Stimulated activated CD4-positive, alpha-beta T cell treated with anti-CD3 and anti-CD28 coated beads, Interleukin-1b, Interleukin-23, amount 100 ng/mL, for 1 hour (primary cell): ENCODE measurements at places on chromosomes 4 and X.

DNA sequence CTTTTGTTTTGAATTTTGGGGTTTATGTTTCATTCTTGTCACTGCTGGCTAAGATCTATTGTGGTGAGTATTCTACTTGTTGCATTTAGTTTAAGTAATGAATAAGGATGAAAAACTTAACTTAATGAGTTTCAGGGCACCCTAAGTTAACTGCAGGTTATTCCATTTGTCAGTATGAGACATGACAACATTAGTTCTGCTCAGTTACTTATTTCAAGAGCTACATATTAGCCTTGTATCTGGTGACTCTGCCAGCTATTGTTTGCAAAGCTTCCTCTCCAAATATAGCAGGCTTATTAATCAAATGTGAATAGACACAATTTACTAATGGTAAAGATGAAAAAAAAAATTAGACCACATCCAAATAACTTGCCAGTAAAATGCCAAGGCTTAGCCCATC lies 567.1 kb downstream of the IL15 start:
- DNase-seq = no peak

GRCh38 chr4:8131210-8131609 lies 27.4 kb downstream of the ABLIM2 start:
- no peak for DNase-seq

DNA sequence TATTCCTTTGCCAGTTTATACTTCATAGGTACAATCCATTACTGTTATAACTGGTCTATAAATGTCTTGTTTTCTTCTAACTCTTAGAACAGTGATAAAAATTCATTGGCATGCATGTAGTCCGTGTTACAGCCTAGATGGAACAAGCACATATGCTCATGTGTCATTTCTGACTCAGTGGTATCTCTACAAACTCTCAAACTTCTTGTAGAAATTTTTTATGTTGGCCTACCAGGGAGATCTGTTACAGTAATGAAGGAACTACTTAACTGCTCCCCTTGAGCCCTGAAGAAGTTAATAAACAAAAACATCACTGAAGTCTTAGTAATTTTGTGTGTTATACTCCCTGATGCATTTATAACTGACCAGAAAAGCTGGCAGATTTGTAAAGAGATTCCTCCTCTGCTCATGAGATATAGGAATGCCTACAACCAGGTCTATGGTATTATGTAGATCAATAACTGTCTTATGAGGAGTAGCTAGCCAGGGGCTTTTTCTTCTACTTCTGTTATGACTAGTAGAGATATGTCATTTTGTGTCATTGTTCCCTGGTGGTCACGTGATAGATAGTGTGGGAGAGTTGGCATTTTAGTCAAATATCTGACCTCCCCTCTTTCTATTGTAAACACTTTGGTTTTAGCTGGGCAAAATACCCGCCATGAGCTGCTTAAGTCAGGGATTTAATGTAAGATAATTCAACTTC lies 53.7 kb upstream of the FAAH2 start:
- no peak for DNase-seq

DNA sequence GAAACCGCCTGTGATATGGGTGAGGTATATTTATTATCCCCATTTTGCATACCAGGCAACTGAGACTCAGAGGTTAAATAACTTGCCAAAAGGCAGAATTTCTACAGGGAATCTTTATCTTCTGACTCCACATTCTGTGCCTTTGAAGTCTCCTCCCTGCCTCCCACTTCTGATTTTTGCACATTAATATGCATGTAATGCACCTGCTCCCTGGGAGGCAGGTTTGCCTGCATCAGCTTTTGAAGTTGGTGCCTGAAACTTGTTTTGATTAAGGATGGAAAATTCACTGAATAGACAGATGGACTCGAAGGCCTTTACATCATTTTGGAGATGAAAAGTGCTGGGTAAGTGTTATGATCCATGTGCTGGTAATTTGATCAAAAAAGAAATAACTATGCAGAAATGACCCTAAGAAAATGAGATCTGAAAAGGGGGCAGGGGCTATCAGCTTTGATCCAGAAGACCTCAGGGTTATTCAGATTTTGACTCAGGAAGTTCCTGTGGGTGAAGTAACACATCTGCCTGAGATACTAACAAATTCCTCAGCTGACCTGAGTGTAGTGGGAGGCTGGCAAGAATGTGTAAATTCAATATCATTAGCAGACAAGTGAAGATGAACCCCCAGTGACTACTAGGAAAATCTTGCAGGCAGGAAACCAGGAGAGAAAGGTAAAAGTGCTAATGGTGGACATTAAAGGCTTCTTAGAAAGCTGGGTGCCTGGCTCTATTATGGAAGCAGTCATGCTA lies 167.5 kb upstream of the BOD1L1 start:
- DNase-seq = no peak

DNA sequence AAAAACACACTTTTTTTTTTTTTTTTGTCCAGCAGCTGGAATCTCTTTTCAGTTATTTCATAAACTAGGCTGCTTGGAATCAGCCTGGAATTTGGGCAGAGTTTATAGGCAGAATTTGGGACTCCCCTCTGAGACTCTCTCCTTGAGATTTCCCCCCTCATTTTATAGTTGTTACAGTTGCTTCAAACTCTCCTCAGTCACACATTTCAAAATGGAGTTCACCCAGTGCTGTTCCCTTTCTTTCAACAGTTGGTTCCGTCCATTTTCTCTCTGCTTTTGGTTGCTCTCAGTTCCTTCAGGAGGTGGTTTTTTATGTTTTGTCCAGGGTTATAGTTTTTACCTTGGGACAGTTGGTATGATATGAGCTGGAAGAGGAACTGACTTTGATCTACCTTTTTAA lies 27.5 kb downstream of the NSD2 start:
- no peak for DNase-seq

DNA sequence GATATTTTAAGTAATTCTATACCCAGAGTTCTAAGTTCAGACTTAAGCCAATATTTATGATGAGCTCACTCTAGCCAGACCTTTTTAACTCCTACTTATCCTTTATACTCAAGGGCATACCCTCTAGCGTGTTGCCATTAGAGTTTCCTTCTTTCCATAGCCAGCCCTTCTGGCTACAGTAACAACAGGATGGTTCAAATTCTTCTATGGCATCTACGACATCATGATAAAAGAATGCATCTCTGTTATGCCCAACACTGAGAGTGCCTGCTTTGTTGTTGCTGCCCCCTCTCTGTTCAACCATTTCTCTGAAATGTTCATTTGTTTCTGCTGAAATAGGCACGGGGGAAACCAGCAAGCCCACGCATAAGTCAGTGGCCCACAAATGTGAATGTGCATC lies 104.5 kb downstream of the UBE2NL start:
- no peak for DNase-seq

GRCh38 chr4:8559011-8559410 lies 21.2 kb upstream of the GPR78 start:
- DNase-seq = no peak

DNA sequence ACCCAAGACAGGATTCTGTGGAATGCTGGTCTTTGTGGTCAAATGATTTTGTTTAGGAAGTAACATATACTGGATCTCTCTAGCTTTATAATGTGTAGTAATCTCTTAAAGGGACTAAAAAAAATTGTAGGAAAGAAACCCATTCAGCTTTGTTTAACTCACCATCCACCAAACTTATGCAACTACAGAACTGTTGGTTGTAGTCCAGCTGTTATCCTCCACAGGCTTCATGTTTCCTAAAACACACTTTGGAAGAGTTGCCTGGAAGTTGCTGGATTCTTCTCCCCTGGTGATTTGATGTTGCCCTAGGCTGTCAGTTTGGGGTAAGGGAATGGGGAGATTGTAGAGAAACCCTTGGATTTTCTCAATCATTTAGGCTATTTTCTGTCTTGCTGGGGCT lies 89.3 kb downstream of the RLIM start:
- no peak for DNase-seq

DNA sequence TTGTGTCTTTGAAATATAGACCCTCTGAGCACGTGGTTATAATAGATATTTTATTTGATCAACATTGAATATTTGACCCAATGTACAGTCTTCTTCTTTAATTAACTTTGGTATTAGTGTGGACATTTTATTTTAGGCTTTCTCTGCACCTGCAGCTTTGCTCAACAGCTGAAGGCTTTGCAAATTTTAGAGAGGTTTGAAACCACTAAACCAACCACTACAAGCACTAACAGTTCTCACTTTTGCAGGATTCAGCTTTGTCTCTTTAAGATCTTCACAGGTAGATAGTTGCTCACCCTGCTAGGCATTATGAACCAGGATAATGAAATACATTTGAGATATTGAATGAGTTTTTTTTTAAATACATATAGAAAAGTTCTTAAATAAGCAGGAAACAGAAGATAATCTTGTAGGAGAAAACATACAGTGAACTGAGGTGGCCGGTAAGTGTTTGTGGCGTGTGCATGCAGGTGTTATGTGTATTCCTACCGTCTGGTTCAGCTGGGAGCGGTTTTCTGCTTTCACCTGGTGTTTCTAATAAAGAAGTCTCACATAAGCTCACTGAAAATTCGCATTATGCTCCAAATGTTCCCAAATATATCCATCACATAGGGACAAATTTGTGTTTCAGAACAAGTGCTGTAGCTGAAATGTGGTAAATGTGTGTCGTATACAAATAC lies 1508.3 kb upstream of the TENM3 start:
- DNase-seq = no peak

- DNase-seq = no peak
Measured at GRCh38 chrX:11171956-11172355, 60.8 kb downstream of the HCCS start.

GRCh38 chr4:19592391-19592790 lies 659.3 kb upstream of the SLIT2 start:
- no peak for DNase-seq

DNA sequence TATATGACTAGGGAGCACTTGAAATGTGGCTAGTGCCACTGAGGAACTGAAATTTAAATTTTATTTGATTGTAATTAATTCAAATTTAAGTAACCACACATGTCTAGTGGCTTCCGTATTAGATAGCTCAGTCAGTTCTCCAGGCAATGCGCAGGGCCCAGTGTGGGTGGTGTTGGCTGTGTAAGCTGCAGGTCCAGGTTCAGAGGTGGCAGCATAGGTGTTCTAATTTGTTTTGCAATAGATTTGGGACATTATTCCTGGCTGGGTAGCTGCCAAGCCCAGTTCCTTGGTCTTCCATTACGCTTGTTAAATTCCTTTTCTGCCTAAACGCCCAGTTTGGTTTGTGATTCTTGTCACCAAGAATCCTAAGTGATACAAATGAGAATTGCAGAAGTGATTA lies 79.5 kb downstream of the FAM184B start:
- DNase-seq = no peak

- no peak for DNase-seq
Measured at GRCh38 chr4:109215506-109215905, 87.0 kb downstream of the COL25A1 start.

DNA sequence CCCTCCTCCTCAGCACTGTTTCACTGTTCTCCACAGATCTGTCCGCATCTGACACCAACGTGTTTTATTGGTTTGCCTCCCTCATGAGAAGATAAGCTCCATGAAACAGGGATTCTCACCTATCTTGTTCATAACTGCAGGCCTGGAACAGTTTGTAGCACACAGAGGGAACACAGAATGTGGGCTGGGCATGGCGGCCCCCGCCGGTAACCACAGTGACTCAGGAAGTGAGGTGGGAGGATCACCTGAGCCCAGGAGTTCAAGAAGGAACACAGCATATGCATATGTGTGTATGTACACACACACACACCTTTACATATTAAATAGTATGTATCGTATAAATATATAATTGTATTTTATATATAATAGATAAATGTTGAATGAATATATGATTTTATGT lies 168.6 kb downstream of the AFAP1 start:
- no peak for DNase-seq

DNA sequence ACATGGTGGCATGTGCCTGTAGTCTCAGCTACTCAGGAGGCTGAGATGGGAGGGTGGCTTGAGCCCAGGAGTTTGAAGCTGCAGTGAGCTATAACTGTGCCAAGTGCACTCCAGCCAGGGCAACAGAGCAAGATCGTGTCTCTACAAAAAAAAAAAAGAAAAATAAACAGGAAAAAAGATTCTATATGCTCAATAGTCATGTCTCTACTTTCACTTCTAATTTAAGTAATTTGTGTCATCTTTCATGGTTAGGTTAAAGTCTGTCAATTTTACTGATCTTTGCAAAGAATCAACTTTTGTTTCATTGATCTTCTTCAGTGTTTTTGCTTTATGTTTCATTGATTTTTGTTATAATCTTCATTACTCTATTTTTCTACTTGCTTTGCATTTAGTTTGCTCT lies 106.2 kb upstream of the MAB21L2 start:
- DNase-seq = no peak

DNA sequence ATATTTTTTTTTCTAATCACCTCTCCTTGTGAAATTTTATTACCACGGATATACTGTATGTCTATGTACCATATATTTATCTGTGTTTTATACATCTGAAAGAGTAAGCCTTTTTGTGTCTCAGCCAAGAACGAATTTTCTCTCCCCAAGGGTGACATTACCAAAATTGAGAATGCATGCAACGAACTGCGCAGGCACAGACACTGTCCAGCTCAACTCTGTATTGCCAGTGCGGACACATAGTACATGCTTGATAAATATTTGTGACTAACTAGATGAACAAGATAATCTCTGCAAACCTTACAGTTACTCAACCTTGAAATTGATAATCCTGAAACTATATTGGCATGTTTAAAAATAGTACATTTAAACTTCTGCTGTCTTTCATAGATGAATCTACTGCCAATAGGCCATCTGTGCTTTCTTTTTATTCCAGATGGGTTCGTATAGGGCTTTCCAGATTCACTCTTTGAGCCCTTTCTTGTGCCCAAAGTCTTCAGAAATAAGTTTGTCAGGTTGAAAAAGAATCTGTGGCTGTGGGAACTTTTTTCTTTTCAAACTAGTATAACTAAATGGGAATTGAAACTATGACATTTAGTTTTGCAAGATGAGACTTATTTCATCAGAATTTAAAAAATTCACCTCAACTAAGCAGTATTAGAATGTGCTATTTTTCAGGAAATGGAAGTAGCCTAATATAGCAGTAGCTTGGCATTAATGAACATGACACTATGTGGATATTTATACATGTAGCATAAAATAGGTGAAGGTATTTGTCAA lies 38.9 kb downstream of the DTHD1 start:
- DNase-seq = no peak

GRCh38 chrX:19334945-19335626 lies 8.6 kb upstream of the PDHA1 start:
- no peak for DNase-seq

DNA sequence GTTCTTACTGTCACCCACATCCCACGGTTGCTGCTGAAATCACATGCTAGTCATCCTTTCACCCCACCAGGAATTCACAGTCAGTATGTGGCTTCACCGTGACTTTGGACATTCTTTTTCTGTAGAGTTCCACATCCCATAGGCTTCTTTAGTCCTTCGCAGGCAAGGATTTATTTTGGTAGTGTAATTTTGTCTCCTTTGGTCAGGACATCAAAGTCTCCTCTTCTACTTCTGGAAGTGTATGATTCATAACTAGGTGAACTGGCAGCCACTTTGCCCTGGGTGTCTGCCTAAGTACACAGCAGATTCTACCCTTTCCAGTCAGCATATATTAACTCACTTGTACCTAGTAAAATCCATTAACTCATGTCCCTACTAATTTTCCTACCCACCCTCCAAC lies 38.3 kb upstream of the MMAA start:
- DNase-seq = no peak
